ENCODE measurements at places on chromosomes 6 and 20.

GRCh38 chr6:158460602-158461169 lies 99.2 kb upstream of the TMEM181 start:
- DNase-seq, result no peak

DNA sequence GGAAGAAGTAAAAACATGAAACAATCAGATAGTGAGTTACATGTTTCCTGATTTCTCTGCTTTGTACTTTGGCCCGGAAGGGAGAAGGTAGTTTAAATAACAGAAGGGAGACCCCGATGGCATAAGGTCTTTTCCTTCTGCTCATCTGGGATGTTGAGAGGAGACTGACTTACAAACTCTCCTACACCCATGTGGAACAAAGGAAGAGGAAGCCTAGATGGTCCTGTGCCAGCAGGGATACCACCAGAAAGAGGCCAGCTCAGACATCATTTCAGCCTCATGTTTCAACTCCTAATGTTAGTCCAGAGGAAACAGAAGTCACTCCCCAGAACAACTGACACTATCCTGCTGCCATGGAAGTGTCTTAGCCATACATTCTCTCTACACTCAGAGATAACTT lies 250.7 kb upstream of the NOX3 start:
- no peak for DNase-seq

DNA sequence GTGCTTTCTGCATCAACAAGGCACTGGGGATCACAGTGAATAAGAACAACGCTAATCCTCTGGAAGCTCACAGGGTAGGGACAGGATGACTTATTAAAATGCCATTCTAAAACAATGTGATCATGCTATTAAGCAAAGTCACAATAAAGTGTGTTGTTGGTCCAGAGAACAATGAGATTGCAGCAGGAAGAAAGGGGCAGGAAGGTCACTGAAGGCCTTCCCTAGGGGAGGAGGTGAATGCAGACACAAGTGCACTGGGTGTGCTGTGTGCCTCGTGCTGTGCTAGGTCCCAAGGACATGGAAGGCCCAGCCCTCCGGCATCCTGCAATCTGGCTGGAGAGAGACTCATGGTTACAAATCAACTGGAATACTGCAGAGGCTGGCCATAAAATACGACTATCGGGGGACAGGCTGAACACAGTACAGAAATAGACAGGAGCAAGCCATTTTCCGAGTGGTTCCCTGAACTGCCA lies 55.7 kb downstream of the LYRM4 start:
- peak; percentile 16 for DNase-seq

GRCh38 chr20:32493356-32493755 lies 91.8 kb downstream of the NOL4L start:
- no peak for DNase-seq

GRCh38 chr6:42383421-42384205 lies 68.1 kb downstream of the TRERF1 start:
- no peak for DNase-seq

DNA sequence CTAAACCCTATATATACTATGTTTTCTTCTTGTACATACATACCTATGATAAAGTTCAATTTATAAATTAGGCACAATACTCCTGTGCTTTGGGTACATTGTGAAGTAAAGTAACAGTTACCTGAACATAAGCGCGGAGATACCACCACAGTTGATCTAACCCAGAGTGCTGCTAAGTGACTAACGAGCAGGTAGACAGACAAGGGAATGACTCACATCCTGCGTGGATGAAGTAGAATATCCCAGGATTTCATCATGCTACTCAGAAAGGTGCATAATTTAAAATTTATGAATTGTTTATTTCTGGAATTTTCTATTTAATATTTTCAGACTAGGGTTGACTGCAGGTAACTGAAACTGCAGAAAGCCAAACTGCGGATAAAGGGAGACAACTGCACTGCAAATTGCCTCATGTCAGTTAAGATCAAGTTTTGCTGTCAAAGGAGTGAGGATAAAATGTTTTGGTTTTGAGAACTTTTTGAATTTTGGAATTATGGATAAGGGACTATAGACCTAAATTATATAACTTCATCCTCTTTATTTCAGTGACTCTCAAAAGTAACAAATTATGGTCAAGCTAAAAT lies 14.4 kb downstream of the MKKS start:
- DNase-seq, result no peak

Measured in amygdala (tissue), 56 donors.